Left renal cortex interstitium (tissue), 4 donors: ENCODE measurements at places on chromosomes 4 and X.

DNA sequence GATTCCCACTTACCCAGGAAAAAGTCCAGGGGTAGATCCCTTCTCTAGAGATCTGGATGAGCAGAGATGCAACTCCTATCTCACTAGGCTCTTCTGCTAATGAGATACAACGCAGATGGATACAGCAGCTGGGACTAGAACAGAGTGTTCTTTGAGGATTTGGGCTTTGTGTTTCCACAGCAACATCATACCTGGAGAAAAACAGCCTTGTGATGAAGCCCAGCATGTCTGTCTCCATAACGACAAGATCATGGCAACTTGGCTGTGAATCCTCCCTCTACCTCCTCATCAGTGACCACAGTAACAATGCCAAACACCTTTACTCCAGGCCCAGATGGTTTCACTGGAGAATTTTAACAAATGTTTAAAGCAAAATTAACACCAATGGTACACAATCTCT lies 80.1 kb downstream of the RCHY1 start:
- no peak for DNase-seq

DNA sequence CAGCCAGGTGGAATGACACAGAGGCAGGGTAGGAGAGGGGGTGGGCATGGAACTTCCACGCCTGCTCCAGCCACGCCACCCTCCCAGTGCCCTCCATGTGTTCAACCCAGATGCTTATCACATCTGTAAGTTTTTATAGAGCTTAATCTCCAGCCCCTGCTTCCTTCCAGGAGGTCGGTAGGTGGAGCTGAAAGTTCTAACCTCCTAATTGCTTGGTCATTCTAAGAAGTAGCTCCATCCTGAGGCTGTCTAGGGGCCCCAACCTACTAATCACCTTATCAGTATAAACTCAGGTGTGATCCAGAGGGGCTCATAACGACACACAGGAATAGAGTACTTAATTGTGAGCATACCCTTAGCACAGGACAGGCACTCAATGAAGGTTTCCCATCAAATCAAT lies 18.3 kb downstream of the QDPR start:
- no peak for DNase-seq

- DNase-seq = peak; percentile 13
Measured at GRCh38 chr4:117965622-117966021, 68.7 kb upstream of the NDST3 start.

DNA sequence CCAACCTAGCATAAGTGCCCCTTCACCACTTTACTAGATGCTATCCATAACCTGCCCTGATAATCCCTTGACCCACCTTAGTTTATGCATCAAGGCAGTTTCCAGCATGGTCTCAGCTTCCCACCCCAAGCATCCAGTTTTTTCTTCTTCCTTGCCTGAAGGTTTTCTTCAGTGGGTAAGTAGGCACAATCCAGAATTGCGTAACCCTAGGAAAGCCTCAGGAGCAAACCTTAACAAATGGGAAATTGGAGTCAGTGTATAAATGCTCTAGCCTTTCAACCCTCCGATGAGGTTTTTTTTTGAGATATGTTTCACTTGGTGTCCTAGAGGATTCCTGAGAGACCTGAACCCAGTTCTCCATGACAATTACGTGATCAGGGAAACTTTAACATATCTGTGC lies 614.0 kb upstream of the BOD1L1 start:
- no peak for DNase-seq

DNA sequence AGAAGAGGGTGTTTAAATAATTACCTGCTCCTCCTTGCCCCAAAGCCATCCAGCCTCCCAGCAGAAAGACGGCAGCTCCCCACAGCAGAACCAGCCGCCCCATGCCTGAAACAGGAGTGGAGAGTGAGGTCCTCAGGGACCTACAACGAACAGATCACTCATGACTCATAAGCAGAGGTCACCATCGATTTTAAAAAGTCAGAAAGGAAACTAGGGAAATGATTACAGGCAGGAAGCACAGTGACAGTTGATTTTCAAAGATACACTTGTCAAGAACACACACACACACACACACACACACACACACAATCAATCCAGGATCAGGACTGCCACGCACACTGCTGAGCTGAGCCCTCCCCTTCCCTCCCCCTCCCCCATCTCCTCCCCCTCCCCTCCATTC lies at the start of gene CRLF2:
CRLF2 (minus strand) TSS at position 118 of the 400 bp plus-strand sequence; CDS start at position 103, 15 bp downstream.
- DNase-seq = no peak

DNA sequence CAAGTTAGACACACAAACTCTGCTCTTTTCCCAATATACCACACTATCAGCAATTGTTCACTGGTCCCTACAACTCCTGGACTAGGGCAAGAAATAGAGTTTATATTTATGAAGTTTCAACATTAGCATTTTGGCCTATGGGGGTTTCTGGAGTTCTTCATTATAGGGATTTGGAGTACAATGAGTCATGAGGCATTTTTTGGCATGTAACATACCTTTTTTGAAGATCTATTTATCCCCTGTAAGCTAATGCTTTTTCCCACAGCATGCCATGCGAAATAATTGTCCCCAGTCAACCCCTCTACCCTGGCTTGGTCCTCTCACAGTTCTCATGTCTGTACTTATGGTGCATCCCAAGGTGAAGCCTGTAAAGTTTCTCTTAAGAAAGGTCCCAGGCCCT lies 36.7 kb upstream of the EDA2R start:
- no peak for DNase-seq

GRCh38 chrX:31449965-31450364 lies 378.1 kb upstream of the FTHL17 start:
- no peak for DNase-seq

DNA sequence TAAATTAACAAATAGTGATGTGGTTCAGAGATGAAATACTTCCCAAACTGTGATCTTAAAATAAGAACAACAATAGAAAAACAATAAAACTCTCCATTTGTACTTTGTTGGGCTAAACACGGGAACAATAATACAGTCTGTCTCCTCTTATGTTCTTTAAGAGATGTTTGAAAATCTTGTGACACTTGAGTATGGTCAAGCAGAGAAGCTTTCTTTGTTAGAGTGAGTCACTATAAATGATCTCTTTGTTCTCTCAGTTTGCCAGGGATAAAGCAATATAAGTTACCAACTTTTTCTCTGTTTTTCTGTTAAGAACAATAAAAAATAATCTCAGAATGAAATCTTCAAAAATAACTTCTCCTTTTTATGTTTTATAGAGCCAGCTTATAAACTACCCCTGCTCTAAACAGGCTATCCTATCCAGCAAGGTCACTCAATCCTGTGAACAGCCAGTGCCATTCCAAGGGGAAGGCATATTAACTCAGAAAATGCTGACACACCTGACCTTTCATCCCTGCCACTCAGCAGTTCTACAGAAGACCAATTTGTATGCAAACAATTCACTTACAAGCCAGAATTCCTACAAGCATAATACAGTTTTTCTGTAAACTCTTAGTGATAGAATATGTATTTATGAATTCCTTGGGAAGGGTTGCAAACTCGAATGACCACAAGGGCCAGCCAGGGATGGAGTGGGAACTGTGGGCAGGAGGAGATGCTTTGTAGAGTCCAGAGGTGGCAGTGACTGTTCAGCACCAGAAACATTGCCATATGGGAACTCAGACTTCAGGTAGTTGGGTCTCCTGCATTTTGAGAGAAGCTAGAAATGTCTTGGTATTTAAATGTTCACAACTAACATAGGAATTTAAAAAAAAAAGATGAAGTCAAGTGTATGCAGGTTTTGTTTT lies 52.2 kb downstream of the AFM start:
- no peak for DNase-seq

GRCh38 chrX:101550751-101551379 lies 518 bp downstream of the ARMCX1 start:
- DNase-seq = peak; percentile 59

DNA sequence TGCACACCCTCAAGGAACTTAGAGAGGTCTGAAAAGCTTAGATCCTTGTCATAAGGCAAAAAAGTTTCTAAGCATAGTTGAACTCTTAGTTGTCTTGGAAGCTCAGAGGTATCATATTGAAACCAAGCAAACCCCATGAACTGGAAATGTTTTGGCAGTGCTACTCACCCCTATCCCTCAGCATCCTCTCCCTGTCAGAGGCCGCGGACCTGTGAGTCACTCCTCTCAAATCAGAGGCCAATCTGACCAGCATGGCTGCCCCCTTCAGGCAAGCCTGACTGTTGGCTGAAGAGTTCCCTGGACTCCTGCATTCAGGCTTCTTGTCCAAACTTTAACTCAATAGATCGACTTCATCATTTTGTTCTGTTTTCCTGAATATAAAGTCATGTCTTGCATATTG lies 69.4 kb downstream of the KCNIP4 start:
- no peak for DNase-seq

- no peak for DNase-seq
Measured at GRCh38 chrX:40734971-40735324, 394 bp downstream of the MED14 start.

DNA sequence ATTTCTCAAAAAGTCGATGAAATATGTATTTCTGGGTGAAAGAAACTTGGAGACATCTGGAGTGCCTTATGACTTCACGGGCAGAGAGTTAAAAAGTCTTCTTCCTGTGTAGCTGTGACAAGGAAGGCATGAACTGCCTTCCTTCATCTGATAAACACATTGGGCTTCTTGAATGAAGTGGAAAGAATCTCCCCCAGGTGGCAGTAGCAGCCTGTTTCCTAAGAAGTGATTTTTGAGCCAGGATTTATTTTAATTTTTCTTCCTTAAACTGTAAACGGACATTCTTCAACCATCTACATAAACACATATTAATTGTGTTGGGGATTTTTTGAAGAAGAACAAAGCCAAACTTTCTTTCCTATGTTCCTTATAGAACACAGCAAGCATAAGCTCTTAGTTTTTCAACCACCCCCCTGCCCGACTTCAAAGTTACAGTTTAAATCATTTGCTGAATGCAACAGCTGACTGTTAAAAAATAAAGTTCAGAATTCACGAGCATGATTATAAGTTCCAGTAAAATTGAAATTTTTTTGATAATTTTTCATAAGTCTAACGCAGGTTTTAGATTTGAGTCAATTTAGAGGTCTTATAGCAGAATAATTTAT lies 980 bp upstream of the GIMD1 start:
- DNase-seq = peak; percentile 23
